ENCODE measurements at places on chromosomes 6 and 20.

- no peak for ATAC-seq
Measured at GRCh38 chr6:32178547-32179440, 589 bp downstream of the RNF5 start.

DNA sequence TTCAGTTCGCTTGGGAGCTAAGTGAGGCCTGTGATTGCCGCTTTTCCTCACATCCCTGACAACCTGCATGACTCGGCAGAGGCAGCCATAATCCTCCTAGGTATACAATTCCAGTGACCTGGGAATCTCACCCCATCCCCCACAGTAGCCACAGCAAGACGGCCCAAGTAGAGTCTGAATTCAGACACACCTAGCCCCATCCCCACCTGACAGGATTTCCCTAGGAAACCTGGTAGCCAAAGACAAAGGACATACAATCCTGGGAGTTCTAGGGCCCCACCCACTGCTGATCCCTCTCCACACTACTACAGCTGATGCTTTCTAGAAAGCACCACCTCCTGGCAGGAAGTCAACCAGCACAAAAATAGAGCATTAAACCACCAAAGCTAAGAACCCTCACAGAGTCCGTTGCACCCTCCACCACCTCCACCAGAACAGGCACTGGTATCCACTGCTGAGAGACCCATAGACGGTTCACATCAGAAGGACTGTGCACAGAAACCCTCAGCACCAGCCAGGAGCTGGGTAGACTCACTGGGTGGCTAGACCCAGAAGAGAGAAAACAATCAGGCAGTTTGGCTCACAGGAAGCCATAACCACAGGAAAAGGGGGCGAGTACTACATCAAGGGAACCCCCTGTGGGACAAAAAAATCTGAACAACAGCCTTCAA is 17.9 kb upstream of the RUNX2 start:
- ATAC-seq: no peak

DNA sequence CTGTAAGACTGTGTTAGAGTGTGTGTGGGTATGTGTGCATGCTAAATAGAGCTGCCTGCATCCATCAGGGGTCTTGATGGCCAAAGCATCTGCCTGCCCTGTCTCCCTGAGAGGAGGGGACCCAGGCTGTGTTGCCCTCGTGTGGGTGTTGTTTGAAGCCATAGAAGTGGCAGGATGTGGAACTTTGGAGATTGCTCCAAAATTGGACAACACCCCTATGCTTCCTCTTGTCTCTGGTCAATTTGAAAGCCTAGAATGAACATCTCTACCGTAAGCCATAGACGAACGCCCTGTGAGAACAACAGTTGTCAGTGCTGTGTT is 82.6 kb downstream of the ASXL1 start:
- no peak for ATAC-seq

GRCh38 chr6:38119516-38119915 is 300.0 kb downstream of the ZFAND3 start:
- ATAC-seq: no peak

- ATAC-seq: no peak
Measured at GRCh38 chr6:170272341-170273065, 18.4 kb downstream of the DLL1 start.

GRCh38 chr6:43242908-43243663 is at the start of gene TTBK1:
TSS of gene TTBK1 (plus strand) at chr6:43243481. CDS start at chr6:43246661, 3,180 bp downstream.
- ATAC-seq: no peak

- no peak for ATAC-seq
Measured at GRCh38 chr6:25157183-25157582, 122.0 kb upstream of the CARMIL1 start.

DNA sequence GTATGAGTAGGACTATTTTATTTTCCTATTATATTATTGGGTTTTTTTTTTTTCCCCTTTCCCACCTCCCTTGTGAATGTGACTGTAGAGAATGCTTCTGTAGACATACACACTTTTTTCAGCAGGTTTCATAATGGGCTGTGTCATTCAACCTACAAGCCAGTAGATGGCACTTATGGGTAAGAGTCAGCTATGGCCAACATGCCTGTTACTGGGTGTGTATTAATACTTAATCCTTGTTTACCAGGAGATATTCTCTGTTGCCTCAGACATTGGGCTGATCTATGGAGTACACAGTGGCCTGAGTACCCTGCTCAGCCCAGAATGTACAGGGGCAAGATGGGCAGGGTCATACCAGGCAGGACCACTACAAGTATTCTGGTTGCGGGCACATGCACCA is 382.5 kb downstream of the EPHA7 start:
- no peak for ATAC-seq

- no peak for ATAC-seq
Measured at GRCh38 chr6:25990172-25990873, 27.7 kb downstream of the TRIM38 start.

GRCh38 chr6:119243657-119244056 is 105.9 kb downstream of the MAN1A1 start:
- ATAC-seq: no peak

DNA sequence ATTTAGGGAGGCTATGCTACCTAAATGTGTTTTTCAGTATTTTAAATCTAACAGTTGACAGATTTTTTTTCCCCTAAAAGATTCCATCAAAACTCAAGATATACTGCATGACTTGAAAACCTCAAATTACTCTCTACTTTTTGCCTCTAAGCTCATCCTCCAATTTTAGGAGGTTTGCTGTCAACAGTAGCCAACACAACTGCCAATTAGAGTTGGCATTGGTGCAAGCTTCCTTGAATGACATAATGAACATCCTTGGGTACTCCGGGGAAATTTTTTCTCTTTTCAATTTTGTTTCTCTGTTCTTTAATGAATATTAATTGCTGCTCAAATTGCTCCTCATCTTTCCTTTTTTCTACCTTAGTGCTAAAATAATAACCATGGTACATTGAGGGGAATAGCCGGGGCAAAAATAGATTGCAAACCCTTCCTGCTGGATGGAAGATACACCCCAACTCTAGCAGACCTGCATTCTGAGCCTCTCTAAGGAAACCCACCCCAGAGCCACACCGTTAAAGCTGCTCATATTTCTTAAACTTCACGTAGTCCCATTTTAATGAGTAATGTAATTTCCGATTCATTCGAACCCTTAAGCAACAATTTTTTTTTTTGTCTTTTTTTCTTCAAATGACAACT is 34.3 kb downstream of the SLC22A23 start:
- no peak for ATAC-seq

GRCh38 chr6:91132461-91132860 is 545.6 kb upstream of the MAP3K7 start:
- ATAC-seq: no peak

DNA sequence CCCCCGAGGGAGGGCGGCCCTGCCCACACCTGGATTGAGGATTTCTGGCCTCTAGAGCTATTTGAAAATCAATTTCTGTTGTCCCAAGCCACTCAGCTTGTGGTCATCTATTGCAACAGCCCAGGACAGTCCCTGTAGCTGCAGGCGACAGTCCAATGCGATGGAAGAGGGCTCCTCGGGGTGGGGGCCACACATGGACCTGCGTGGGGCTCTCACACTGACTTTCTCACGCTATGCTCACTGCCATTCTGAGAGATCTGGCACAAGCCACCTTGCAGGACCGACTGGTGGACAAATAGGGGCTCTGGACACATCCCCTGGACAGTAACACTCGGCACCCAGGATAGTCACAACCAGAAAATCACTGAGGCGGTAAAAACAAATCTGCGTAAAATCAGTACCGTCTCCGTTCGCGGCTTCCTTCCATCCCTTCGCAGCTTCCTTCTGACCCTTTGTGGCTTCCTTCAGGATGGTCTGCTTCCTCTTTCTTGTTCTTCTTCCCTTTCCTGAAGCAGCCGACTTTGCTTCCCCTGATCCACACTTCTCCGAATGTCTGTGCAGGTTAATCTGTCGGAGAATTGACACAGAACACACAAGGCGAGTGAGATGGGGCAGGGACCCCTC is 21.8 kb downstream of the CTCFL start:
- ATAC-seq: no peak

DNA sequence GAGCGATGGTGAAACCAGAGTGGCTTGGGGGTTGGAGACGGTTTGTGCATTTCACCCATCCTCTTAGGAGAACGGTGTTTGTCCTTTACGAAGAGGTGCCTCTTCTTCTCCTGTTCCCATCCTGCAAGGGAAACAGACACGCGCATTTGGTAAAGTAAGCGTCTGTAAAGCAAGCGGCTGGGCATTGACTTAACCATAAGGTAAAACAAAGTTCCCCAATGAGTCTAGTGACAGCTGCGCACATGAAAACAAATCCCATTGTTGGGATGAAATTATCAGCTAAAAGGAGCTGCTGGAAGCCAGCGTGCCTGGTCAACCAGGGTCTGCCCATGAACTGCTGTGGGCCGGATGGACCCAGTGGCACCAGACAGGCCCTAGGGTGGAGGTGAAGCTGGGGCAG is 5.8 kb downstream of the BHLHE23 start:
- no peak for ATAC-seq

GRCh38 chr6:106223300-106223930 is 102.1 kb downstream of the ATG5 start:
- ATAC-seq: peak; percentile 94

DNA sequence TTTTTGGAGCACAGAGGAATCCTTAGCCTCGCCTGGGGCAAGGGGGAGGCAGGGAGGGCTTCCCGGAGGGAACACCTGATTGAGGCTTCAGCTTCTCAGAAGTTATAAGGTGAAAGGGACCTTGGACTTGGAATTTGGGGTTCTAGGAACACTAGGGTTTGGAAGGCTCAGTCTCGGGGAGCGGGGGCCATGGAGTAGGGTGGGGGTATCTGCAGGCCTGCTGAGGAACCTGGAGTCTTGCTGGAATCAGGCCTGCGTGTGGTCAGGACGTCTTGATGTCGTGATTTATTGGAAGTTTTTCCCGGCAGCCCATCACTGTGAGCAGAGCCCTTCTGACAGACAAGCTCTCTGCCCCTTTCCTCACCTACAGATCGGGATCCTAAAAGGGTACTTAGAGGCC is 50.7 kb downstream of the EFCAB8 start:
- no peak for ATAC-seq

DNA sequence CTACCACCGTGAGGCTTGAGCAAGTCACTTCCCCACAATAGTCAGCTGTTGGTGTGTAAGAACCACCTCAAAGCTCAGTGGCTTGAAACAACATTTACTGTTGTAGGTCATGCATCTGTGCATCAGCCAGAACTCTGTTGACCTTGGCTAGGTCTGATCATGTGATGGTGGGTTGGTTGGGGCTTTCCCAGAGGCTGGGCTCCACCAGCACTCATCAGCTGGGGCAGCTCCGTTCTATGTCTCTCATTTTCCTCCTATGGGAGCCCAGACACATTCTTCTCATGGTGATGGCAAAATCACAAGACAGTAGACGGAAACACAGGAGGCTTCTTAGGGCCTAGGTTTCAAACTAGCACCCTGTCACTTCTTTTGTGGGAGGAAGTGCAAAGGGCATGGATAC is 42.8 kb upstream of the PSMF1 start:
- no peak for ATAC-seq

- no peak for ATAC-seq
Measured at GRCh38 chr6:150764334-150765066, 101.0 kb upstream of the MTHFD1L start.

GRCh38 chr6:158422629-158423238 is 110.5 kb downstream of the TULP4 start:
- ATAC-seq: no peak

DNA sequence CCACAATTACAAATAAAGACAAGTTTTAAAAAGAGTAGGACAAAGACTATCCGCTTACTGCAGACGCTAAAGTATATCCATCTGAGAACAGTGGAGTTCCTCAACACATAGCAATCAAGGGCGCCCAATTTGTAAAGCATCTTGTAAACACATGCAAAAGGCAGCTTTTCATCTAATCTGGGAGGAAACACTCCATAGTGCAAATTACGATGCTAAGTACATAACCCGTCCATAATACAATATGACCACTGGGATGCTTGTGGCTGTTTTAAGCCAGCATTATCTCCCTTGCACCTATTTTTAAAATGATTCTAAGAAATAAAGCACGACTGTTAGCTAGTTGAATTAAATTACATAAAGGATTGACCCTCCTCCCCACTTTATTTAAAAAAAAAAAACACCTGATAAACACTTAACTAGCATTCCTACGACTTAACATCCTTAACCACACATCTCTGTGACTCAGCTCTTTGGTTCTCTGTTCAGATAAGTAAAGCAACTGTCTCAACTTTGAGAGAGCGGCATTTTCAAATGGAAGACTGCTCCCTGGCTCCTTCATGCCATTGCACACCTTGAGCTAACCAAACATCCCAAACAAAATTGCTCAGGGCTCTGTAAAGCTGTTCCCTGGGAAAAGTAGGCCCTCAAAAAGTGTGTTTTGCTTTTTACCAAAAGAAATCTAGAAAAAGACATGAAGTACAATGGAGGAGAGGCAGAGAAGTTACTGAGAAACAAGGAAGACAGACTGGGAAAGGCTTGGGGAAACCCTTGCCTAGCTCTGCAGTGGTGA is 14.2 kb downstream of the SLC22A23 start:
- no peak for ATAC-seq

DNA sequence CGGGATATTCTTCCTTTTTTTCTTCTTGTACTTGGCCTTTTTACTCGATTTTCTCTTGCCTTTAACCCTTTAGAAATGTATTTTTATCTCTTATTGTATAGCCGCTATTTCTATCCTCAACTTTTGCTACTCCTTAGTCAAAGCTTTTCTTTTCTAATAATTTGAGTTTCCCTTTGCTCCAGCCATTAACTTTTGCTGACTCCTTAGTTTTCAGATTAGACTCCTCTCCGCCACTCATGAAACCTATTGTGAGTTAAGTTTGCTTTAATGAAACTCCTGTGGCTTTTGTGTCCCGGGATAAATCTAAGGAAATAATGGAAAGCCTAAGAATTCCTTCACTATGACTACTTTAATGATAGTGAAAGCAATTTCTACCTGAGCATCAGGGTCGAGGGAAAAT is 590.3 kb upstream of the CITED2 start:
- ATAC-seq: no peak

DNA sequence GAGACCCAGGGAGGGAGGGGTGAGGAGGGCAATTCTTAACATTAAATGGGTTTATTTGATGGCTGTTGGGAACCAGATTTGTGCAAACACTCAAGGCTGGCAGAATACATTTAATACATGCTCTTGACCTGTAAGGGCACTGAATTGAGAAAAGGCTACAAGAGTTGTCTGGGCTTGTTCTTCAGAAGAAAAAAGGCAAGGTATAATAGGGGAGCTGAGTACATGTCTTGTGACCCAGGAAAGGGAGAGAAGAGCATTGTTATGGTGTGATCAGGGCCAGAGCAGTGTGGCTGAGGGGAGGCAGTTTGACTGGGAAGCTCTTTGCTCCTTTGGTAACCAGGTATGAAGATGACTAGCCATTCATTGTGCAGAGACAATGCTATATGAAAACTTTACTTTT is 18.9 kb downstream of the KLHL31 start:
- ATAC-seq: no peak

DNA sequence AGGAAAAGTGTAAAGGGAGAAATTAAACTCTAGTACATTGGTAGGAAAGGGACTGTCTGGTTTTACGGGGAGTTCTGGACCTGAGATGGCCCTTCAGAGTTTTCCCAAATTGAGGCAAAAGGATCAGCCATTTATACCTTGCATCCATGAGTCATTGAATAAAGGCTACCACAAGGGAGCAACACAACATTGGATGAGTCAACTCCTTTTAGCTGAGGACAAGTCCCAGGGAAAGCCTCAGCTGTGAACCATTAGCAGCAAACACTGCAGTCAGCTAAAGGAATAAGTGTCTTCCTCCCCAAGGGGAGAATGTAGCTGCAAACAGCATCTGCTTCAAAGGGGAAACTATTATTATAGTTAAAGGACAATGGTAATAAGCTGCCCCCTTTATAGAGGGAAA is 468.7 kb upstream of the ID4 start:
- no peak for ATAC-seq

All from SK-N-SH treated with all-trans-retinoic acid at 6 μM for 48 hours (cell line).